ENCODE measurements at places on chromosomes 11 and 22.

DNA sequence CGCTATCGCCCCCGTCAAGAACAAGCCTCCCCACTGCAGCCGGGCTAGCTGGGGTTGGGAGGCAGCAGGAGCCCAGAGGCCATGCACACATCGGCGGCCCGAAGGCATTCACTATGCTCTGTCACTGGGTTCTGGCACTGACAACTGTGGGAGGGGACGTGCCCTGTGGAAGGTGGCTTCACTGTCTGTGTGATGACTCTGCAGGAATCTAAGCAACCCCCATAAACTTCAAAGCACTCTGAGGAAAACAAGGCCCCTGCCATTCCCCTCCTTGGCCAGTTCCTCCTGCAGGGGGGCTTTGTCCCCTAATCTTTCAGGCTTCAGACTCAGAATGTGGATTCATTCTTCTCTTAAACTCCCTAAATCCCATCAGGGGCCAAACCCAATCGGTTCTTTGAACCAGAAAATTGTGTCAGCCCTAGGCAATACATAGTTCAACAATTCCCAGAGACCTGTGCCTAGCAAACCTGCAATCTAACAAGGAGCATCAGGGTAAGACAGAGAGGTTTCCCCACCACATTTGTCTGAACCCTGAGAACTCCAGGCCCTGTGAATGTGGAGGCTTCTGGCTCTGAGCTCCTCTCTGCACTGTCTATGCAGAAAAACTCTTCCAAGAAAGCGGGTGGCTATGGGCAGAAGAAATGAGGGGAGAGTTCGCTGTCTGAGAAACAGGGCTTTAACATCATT, 1477.2 kb downstream of the TBC1D22A start:
- DNase-seq, result no peak

- DNase-seq, result no peak
Observed at GRCh38 chr22:44775862-44776261, 23.5 kb downstream of the ARHGAP8 start.

DNA sequence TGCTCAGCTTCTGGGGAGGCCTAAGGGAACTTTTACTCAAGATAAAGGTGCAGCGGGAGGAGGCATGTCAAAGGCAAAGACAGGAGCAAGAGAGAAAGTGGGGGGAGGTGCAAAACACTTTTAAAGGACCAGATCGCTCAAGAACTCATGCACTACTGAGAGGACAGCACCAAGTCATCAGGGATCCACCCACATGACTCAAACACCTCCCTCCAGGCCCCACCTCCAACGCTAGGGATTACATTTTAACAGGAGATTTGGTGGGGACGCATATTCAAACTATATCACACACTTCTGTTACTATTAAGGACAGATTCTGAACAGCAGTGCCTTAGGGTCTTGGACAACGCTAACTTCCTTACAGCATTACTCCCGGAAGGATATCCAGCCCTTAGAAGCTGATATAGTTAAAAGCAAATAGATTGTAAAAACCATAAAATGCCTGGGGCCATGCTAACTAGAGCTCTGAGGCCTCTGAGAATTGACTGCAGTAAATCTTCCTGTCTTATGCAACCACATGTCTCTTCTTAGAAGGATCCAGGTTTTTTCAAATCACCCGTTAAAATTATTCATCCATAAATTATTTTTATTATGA, 16.7 kb upstream of the ZC3H12C start:
- DNase-seq, result no peak

DNA sequence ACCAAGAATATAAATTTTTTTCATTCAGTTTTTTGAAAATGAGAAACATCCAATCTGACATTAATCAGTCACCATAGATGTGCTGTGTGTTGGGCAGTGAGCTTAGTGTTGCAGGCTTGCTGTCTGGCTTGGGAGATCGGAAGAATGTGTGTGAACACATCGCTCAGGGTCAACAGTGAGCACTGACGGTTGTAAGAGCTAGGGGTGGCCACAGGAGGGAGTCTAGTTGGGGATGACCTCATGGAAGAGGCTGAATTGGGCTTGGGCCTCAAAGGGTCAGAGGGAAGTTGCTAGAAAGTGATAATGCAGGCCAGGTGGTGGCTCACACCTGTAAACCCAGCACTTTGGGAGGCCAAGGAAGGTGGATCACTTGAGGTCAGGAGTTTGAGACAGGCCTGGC, 375.4 kb downstream of the DDX10 start:
- no peak for DNase-seq

DNA sequence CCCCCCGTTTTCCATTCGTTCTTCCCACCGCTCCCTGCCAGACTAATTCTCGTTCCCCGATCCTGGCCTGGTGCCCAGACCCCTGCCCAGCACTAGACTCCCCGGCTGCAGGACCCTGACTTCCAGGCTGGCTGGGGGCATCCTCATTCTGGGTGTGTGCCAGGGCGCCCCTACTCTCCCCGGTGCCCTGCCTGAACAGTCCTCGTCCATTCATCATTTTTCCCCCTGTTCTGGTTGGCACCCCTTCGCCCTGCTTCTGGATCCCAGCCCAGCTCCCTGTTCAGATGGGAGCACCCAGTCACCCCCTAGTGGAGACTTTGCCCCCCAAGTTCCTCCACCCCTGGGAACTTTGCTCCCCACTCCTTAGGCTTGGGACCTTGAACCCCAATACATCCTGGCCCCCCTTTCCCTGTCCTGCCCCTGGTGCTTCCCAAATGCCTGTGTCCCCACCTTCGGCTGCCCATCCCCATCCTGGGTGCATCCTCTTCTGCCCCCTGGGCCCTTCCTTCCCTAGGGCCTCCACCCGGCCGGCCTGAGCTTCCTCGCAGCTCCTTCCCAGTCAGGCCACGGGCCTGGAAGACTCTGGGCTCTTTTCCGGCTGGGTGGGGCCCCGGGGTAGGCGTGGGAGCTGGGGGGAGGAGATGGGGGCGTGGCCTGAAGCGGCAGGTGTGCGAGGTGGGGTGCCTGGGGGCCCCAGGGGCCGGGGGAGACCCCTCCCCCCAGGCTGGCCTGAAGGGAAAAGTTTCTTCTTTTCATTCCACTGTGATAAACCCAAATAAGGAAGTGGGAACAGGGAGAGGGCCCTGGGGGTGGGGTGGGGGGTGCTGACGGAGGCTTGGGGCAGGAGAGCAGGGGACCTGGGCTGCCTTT, 908 bp downstream of the PLCB3 start:
- no peak for DNase-seq

DNA sequence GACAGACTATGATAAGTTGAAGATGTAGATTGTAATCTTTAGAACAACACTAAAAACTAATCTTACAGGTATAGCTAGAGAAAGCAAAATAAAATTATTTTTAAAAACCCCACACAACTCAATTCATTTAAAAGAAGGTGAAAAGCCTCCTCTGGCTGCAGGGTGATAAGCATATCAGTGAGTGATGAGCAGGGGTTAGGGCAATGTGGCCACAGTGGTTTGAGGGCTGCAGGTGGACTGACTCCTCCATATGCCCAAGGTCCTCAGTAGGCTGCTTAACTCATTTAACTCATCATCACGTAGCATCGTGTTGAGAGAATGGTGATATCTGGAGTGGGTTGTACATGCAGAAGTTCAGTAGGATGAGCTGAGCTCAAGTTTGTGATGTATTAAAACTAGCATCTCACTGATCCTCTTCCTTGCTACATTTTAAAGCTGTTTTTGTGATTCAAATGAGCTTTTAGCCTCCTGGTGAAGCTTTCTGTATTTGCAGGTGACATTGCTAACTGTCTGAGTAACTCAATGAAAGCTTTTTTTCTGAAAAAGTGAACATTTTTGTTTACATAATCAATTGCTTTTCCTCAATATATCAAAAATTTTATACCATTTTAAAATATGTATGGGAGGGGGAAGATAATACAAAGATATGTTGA, 37.0 kb upstream of the SC5D start:
- DNase-seq, result no peak

DNA sequence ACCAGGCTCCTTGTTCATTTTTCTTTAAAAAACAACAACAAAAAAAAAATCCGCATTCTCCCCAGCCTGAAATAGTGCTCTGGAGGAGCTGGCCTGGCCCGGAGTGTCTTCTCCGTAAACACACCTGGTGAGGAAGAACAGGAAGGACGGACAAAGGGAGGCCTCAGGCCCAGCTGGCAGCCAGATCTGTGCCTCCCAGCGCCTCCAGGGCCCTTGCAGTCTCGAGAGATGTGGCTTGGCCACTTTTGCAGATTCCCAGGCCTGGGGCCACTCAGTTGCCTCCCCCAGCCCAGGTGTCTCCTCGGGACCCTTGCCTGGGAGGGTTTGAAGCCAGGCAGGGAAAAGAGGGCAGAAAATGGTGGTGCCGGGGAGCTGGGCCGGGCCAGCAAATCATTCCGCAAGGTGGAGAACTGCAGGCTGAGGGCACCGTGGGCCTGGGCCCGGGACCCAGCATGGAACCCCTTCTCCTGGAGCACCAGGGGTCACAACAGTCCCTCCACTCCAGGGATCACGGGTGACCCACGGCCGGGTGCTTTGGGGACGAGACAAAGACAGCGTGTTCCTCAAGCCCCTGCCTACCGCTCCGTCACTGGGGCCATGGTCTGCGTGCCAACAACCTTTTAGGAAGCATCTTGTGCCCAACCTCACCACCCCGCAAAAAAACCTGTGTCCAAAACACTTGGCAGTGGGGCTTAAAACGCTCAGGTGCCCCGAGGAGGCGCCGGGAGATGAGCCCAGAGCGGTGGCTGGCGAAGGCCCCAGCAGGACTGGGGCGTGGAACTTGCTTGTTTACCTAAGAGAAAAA, 67.1 kb upstream of the WNT7B start:
- no peak for DNase-seq

- DNase-seq, result no peak
Observed at GRCh38 chr11:12811861-12812260, 137.6 kb downstream of the TEAD1 start.

DNA sequence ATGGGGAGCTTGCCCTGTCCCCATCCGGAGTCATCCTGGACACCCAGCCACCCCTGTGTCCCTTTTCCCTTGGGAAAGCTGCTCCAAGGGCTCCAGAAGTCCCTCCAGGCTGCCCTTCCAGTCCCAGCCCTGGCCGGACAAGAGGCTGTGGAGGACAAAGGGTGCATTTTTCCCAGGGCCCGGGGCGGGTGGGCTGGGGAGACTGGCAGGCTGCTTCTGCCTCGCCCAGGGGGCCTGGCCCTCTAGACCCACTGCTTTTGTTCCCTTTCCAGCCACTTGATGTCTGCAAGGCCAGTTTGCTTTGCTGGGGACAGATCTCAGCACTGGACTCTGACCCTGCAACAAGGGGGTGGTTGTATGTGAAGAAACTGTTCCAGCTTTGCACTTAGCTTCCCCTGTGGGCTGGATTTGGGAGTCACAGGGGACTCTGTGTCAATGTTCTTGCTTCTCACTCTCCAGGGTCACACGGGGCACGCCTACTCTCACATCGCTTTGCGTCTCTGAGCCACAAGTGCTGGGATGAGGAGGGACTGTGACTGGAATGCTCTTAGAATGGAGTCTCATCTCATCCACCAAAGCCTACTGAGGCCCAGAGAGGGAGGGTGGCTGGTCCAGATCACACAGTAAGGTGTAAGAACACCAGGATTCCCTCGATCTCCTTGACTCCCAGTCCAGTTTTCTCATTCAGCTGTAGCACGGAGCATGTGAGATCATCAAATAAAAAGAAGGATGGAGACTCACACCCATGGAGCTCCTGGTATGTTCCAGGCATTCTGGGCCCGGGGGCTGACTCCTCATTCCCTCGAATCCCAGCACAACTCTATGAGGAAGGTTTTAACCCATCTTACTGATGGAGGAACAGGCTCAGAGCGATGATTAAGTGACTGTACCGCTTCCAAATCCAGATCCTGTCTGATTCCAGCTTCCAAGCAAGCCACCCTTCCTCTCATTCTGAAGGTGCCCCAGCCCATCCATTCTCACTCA, 59.9 kb downstream of the FBXO7 start:
- no peak for DNase-seq

DNA sequence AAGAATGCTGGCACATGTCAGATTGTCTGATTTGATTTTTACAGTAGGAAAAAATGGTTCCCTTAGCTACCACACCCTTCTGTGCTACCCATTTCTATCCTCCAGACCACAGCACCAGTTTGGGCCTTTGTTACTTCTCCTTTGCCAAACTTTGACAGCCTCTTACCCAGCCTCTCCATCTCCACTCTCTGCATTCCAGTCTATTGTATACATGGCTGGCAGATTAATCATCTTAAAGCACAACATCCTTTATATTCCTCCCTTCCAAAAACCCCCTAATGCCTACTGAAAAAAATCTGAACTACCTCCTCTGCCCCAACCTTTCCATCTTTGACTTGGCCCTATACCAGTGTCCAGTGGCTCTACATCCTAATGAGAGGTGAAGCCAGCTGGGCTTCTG, 10.8 kb upstream of the PANX1 start:
- no peak for DNase-seq

DNA sequence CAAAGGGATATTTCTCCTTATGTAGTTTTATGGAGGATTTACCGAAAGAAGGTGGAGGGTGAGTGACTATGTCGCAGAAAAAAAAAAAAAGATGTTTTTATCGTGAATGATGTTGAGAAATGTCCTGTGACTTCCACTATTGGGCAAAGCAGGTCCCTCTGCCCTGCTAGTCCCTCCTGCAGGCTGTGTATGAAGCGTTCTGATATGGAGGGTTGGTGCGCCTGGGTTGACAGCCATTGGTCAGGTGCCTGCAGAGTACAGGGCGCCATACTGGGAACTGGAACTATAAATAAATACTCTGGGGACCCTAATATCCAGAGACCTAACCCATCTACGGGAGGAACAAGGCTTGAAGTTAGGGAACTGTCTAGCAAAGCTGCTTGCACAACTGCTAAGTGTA, 1.5 kb downstream of the IL17RA start:
- no peak for DNase-seq

GRCh38 chr11:70733327-70734325, 335.3 kb downstream of the CTTN start:
- DNase-seq, result no peak

- DNase-seq, result no peak
Observed at GRCh38 chr11:38411149-38411548, 1813.1 kb upstream of the RAG2 start.

GRCh38 chr22:19983741-19984140, 32.9 kb downstream of the ARVCF start:
- DNase-seq, result no peak

Measured in stimulated activated CD4-positive, alpha-beta T cell treated with anti-CD3 and anti-CD28 coated beads, Interleukin-12 subunit alpha, Interleukin-12 subunit beta, amount 100 ng/mL, for 48 hours (primary cell).